Activated CD8-positive, alpha-beta T cell treated with anti-CD3 and anti-CD28 coated beads for 36 hours (primary cell): ENCODE measurements at places on chromosomes 13 and 19.

- no peak for DNase-seq
Observed at GRCh38 chr19:8486661-8487136, 15.7 kb downstream of the PRAM1 start.

GRCh38 chr13:44040070-44040817, 160.5 kb downstream of the LACC1 start:
- DNase-seq = no peak

- no peak for DNase-seq
Observed at GRCh38 chr13:93290503-93290902, 63.9 kb downstream of the GPC6 start.

DNA sequence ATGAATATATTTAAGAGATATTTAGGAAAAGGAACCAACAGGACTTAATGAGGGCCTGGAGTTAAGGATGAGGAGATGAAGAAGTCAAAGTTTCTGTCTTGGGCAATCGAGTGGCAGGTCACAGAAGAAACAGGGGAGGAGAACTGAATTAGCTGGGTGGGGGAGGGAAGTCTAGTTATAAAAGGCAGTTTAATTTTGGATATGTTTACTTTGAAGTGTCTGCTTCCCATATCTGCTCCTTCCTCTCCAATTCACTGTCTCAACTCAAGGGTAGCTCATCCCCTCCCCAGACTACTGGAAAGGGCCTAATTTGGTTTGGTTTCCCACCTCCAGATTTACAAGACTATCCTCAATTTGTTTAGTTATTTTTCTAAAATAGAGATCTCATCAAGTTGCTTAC, 195.9 kb downstream of the VWA8 start:
- no peak for DNase-seq

DNA sequence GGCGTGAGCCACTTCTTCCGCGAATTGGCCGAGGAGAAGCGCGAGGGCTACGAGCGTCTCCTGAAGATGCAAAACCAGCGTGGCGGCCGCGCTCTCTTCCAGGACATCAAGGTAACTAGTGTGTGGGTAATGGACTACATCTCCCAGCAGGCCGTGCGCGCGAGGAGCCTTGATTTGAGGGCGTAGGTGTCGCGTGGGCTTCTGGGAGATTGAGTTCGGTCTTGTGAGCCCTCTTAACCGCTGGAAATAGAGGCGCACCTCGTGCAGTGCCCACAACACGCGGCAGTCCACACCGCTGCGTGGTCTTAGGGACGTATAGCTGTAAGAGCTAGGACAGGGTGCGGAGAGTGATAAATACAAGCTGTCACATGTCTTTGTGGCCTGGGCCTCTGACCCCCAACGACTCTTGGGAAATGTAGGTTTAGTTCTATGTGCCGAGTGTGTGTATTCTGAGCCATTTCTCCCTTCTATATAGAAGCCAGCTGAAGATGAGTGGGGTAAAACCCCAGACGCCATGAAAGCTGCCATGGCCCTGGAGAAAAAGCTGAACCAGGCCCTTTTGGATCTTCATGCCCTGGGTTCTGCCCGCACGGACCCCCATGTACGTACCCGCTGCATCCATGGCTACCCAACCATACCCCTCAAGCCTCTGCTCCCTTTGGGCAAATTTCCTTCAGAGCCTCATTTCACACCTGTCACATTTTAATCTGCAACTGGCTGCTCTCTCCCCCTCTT, 864 bp downstream of the FTL start:
- peak; percentile 96 for DNase-seq

- peak; percentile 88 for DNase-seq
Observed at GRCh38 chr19:38736036-38736412, 8.2 kb downstream of the CAPN12 start.

DNA sequence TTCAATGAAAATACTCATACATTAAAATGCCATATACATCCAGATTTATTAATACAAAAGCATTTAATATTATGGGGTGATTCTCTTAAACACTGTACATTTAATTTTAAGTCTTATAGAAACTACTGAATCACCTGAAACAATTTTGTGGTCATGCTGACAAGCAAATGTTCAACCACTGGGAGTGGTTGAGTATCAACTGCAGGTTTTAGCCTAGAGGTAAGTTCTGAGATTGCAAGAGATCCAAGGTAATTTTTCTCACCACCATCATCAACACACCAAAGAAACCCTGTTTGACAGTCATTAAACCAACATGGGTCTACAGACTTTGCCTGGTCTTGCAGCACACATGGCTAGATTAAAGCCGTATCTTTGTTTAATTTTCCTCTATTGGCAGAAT, 196.3 kb downstream of the LHFPL6 start:
- DNase-seq = no peak
